ENCODE measurements at places on chromosomes 12 and 14.

GRCh38 chr14:64930085-64930843 lies 12.3 kb downstream of the GPX2 start:
- DNase-seq = no peak

DNA sequence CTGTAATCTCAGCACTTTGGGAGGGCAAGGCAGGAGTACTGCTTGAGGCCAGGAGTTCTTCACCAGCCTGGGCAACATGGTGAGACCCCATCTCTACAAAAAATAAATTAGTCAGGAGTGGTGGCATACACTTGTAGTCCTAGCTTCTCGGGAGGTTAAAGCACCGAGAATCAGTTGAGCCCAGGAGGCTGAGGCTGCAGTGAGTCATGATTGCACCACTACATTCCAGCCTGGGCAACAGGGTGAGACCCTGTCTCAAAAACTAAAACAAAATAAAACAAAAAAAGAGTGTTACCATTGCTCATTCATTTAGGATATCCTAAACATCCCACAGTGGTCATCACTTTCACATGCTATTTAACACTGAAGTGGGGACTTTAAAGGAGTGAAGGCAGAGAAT lies 7.8 kb downstream of the NEK9 start:
- DNase-seq = no peak

- no peak for DNase-seq
These were observed 82.2 kb downstream of the MIA2 start for GRCh38 chr14:39315859-39316444.

- DNase-seq = no peak
These were observed 71.8 kb downstream of the CCDC60 start for GRCh38 chr12:119406308-119406707.

DNA sequence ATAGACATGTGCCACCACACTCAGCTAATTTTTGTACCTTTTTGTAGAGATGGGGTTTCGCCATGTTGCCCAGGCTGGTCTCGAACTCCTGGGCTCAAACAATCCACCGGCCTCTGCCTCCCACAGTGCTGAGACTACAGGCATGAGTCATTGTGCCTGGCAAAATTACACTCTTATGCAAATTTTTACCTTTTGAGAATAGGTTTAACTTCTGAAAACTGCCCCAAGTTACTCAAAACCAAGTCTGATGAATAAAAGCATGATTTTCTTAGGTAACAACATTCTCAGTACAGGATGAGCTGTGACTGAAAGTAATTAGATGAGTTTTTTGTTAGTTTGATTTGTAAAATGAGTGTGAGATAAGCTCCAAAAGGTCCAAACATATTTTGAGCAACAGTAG lies 166.0 kb downstream of the RPS29 start:
- DNase-seq = no peak

DNA sequence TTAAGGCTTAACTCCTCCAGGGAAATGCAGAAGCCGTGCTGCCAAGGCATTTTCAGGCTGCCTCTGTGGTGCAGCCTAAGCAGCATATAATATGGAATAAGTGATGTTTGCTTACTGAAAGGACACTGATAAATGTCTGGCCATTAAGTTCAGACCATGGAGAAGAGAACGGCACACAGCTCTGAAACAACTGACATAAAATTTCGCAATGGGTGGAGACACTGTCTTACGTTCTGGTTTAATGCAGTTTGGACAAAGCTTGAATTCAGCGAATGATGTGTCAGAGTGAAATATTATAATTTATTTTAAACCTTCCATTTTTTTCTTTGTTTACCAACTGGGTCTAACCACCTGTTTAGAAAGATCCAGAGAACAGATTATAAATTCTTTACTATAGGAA lies 27.2 kb upstream of the NRXN3 start:
- DNase-seq = no peak

DNA sequence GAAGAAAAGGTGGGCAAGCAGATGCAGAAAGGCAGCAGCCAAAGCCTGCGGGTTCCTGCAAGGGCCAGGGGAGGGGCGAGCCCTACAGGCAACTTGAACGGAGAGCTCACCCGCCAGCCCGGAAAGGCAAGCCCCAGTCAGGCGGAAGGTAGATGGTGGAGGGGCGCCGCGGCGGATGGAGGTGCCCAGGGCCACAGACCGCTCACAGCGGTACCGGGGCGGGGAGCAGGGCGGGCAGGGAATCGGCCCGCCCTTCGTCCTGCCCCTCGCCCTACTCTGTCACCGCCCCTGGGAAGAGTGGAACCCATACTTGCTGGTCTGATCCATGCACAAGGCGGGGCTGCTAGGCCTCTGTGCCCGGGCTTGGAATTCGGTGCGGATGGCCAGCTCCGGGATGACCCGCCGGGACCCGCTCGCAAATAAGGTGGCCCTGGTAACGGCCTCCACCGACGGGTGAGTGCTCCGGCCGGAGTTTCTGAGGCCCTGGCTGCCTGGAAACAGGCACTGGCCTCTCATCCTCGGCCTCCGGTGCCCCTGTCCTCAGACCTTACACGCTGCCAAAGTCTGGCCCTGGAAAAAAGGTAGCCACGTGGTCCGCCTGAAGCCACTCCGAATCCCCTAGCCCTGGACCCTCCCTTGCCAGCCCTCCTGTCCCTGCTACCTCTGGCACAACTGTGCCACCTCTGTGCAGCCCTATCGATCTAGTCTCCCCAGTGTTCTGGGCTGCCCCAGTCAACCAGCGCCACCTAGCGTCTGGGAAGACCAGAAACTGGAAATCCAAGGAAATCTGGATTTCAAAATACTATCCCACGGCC lies at the start of gene DHRS4:
Gene DHRS4 (plus strand): TSS at position 307 of the 815 bp plus-strand sequence. CDS start 19 bp downstream, at position 326.
- peak; percentile 63 for DNase-seq

DNA sequence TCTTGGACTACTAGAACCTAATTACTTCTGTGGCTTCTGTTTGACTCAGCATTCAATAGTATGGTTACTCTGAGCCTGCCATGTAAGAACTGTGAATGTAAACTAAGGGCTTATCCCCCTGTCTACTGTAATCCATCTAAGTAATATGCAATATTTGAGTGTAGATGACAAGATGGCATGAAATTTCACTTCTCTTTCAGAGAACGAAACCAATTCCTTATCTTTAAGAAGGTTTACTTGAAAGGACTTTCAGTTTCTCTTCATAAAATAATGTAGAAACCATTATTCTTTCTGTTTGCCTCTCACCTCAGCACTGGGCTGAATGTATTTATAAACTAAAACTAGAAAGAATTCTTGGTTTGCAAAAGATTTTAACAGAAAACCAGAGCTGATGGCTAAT lies 60.4 kb upstream of the ARID2 start:
- DNase-seq = no peak

GRCh38 chr14:61418746-61419145 lies 97.4 kb downstream of the PRKCH start:
- no peak for DNase-seq

DNA sequence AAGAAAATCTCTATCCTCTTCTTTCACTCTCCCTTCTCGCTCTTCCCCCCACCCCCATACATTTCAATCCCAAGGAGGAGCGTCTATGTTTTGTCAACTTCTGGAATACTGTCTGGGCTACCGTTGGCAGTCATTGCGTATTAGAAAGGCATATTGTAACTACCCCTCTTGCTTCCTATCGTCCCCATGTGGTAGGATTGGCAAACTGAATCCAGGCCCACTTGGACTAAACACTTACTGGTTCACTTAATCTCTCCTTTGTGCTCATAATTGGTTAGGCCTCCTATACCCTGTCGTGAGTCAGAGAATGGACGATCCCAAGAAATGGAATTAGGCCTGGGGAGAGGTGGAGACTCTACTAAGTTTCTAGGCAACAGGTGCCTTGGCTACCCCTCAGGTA lies 68.8 kb upstream of the SLC8A3 start:
- no peak for DNase-seq

- DNase-seq = no peak
These were observed 115.2 kb downstream of the BMP4 start for GRCh38 chr14:53841109-53842099.

DNA sequence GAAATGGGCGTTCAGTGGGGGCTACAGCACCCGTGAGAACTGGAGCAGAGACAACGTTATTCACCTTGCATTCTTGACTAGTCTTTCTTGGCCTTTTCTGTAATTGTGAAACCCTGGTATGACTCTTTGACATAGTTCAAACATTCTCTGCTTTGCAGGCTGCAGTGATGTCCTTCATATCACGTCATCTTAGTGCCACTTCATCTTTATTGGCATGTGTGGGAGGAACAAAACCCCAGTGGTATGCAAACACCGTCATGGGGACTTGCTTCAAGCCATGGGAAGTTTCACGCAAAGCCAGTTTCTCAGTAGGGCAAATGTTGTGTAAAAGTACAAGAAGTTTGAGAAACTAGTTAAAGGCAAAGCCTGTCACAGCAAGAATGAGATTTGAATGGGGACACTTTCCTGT lies 20.2 kb upstream of the DUSP16 start:
- no peak for DNase-seq

GRCh38 chr14:33539918-33540357 lies 410.9 kb downstream of the EGLN3 start:
- DNase-seq = no peak

DNA sequence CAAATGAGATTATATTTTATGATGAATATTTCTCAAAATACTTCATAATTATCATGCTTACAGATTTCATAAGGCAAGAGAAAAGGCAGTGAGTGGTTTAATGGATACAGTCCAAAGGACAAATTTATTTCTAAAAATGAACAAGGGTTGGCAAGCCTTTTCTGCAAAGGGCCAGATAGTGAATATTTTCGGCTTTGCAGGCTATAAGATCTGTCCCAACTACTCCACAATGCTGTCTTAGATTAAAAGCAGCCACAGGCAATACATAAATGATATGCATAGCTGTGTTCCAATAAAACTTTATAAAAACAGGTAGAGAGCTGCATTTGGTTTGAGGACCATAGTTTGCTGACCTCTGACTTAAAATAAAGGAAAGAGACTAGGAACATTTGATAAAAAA lies 42.9 kb upstream of the STK38L start:
- DNase-seq = no peak
